ENCODE measurements at places on chromosomes 4 and X.

GRCh38 chrX:118523920-118524319 is 28.3 kb downstream of the DOCK11 start:
- DNase-seq = no peak

GRCh38 chr4:80448056-80448455 is 112.5 kb downstream of the CFAP299 start:
- no peak for DNase-seq

DNA sequence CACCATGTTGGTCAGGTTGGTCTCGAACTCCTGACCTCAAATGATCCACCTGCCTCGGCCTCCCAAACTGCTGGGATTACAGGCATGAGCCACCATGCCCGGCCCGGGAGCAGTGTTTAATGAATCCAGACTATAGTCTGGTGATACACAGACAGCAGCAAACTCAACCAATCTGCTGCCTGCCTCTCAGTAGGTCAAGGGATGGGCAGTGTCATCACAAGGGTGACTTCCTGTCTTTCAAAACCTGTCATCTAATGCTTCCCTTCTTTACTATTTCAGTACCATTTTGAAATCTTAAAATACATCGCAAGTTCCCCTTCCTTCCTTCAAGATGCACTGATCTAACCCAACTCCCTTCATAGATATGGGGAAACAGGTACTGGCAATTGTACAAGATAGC is 8.4 kb downstream of the RPL39 start:
- no peak for DNase-seq

- no peak for DNase-seq
Observed at GRCh38 chr4:100688368-100688767, 170.5 kb upstream of the EMCN start.

- DNase-seq = no peak
Observed at GRCh38 chr4:147599769-147600168, 17.4 kb upstream of the TMEM184C start.

- DNase-seq = no peak
Observed at GRCh38 chrX:22577181-22577580, 304.5 kb downstream of the CBLL2 start.

DNA sequence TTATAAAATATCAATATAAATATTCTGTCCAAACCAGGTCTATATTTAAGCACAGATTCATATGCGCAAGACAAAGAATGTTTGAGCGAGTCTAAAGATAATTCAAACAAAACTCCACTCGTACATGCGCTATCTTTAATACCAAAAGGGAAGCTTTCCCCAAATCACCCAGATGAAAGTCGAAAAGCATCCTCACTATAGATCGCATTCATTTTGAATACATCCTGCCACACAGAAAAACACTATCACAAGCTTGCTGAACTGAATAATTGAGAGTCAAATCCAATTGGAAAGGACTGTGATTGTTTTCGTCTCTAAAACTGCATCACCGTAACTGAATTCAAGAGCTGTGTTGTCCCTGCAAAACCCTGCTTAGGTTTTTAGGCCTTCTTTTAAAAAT is 685 bp downstream of the TASL start:
- no peak for DNase-seq

- no peak for DNase-seq
Observed at GRCh38 chrX:80237072-80237471, 183.2 kb upstream of the TENT5D start.

DNA sequence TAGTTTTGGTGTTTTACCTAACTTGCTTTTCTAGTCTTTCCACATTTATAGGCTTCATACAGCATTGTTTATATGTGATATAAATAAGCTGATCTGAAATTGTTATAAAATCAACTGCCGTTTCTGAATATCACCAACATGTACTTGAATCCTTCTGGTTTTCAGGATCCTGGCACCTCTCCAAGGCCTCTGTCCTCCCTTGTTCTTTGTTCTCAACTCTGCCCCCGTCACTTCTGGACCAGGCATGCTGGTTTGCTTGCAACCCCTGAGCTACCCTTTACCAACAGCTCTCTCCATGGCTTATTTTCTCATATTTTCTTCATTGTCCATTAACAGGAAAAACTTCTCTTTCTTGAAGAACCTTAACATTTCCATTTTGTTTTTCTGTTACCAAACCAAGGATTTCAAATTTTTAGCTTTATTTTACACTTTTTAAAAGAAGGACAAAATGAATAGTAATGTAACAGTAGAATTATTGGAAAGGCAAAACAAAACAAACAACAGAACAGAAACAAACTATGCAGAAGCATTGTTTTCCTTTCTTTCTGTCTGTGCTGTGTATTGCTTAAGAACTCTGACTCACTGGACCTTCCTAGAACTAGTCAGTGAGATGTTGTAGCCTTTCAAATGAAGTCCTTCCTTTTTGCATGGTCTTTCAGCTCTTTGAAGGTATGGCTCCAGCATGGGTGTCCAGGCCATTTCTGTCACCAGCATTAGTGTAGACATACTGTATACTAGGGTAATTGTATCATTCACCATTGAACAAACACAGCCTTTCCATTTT is 44.8 kb downstream of the BANK1 start:
- no peak for DNase-seq

DNA sequence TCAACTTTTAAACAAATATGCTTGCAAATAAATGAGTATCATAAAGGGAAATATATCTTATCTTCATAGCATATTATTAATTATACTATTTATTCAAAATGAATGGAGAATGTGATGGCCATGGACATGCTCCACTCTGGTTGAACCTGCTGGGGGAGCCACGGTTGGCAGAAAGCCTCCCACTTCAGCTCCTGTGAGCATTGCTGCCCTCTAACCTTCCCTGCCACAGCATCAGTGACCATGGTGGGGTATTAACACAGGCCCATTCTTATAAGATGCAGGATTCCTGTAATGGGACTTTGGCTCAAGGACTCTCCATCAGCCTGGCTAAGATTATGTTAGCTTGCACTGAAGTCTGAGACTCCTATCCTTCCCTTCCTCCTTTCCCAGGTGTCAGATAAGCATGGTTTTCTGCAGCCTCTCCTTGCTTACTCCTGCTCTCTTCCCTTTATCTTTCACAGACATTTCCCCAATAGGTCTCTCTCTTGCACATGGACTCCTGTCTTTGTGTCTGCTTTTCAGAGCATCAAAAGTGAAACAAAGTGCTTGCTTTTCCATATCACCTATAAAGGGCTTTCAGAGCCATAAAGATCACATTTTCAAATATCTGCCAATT is 4.9 kb upstream of the ABRAXAS1 start:
- no peak for DNase-seq

DNA sequence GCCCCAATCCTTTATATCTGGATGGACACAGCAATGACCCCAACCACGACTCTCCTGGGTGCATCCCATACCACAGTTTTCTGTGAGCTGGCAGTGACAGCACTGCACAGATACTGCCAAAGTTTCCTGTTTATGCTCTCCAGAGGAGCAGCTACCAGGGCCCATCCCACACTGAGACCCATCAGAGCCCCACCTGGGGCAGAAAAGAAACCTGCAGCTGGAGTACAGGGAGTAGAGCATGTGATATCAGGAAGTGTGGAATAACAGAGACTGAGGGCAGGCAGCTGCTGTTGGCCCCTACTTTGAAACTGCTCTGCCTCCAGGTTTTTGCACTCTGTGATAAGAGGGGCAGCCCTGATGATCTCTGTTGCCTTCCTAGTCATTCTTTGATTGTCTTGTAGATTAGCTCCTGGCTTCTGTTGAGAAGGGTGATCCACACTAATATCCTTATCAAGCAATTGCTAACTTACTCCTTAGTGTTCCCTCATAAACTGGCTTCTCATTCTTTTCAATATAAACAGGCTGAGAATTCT is 526.3 kb upstream of the TECRL start:
- DNase-seq = no peak

GRCh38 chrX:40058719-40059118 is 39.0 kb downstream of the BCOR start:
- DNase-seq = no peak

DNA sequence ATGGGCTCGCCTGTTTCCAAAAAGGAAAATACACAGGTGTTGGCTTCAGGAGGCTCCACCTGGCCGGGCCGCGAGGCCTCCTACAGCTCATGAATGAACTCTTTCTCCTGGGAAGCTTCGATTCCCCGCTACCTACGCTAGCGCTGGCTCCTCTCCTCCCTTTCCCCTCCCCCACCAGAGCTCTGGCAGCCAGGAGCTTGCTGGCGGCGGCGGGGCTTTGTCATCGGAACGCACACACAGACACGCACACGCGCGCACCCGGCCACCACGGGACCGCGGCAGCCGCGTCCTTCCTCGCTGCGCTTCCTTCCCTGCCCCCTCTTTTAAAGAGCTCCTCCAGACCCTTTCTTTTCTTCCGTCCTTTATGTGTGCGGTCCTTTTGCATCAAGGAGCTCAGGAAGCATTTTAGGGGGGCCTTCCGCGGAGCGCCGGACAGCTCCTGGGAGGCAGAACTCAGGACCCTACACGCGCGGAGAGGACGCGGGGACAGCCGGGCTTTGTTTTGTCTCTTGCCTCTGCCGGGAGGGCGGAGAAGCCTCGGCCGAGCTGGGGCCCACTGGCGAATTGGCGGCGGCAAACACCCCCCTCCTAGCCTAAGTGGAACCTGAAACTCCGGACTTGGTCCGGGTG is 70.2 kb upstream of the BCOR start:
- no peak for DNase-seq

- DNase-seq = no peak
Observed at GRCh38 chr4:42483426-42484379, 86.4 kb downstream of the SHISA3 start.

DNA sequence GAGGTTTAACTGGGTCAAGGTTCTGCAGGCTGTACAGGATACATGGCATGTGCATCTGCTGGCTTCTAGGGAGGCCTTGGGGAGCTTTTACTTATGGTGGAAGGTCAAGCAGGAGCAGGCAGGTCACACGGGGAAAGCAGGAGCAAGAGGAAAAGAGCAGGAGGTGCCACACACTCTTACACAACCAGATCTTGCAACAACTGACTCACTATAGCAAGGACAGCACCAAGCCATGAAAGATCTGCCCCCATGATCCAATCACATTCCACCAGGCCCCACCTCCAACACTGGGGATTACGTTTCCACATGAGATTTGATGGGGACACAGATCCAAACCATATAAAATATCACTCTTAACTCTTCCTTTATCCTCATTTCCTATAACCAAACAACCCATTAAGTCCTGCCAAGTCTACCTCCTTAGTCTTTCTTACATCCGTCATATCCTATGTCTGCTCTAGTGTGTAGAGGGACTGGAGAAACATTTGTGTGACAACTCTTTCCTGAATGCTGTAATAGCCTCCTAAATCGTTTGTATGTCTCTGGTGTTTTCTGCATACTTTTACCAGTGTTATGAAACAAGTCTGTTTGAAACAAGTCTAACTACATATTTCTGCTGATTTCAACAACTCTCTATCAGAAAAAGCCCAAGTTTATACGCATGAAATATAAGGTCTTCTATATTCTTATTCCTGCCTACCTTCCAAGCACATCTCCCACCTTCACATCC is 8.3 kb upstream of the RAP2C start:
- DNase-seq = no peak

DNA sequence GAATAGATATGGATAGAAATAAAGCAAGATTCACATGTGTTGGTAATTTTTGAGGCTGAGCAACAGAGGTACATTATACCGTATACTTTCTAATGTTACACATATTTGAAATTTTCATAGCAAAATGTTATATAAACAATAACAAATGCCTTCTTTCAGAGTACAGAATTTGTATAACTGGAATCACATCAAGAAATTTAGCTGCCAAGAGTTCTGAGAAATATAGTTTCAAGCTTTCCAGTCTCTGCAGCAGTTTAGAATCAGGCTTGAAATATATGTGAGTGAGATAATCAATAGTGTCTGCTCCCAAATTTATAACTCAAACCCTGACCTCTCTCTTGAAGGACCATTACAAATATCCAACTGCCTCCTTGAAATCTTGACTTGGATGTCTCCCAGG is 23.8 kb downstream of the FAM184B start:
- DNase-seq = no peak

GRCh38 chr4:92497141-92497540 is 193.4 kb downstream of the GRID2 start:
- no peak for DNase-seq

DNA sequence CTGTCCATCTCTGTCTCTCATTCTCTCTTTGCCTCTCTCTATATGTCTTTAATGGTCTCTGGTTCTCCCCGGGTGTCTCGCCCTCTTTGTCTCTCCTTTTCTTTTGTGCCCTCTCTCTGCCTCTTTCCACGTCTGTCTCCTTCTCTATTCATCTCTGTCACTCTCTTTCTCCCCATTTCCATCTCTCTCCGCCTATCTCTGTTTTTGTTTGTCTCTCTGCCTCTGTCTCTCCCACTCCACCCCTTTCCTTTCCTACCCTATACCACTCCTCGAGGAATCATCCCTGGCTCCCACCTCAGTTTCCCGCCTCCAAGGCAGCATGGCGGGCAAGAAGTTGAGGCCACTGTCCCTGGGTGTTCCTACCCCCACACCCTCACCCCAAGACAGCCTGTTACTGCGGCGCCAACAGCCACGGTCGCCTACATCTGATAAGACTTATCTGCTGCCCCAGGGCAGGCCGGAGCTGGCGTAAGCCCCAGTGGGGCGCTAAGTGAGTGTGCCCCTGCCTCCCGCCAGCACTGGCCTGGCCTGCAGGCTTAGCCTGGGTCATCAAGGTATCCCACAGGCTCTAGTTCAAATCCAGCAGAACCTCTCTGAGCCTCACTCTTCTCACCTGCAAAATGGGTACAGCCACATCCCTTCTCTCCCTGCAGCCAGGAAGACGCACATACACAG is 713 bp upstream of the GATA1 start:
- DNase-seq = no peak

DNA sequence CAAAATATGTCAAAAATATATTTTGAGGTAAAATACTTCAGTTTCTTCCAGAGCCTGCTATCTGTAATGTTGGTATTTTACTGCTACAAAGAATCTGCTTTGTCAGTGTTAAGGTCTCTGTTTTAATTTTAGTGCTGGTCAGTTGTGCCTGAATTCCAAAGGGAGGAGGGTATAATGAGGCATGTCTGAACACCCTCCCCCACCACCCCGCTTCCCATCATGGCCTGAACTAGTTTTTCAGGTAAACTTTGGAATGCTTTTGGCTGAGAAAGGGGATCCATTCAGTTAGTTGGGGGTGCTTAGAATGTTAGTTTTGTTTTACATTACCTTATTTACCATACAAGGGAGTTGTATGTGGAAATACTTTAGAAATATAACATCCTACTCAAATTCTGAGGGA is 158.5 kb downstream of the MID1IP1 start:
- no peak for DNase-seq

DNA sequence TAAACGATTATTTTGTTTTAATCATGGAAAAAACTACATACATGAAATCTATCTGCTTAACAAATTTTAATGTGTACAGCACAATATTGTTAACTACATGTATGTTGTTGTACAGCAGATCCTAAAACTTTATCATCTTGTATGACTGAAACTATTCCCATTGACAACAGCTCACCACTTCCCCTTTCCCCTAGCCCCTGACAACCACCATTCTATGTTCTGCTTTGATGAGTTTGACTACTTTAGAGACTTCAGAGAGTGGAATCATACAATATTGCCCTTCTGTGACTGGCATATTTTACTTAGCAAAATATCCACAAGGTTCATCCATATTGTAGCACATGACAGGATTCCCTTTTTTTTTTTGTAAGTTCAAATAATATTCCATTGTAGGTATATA is 185.9 kb downstream of the CFAP299 start:
- no peak for DNase-seq

All from neural crest cell (in vitro differentiated cells).